ENCODE measurements at places on chromosomes 5 and 9. TPM values are rescaled to one million over a fixed set of nuclear protein-coding genes. Genes with fewer than 3 reads are reported as not detected.
A peak's percentile ranks its signal among the peaks of the same experiment; 100 is the strongest.

The ZNF454 gene
- polyA plus RNA-seq = 0.59 TPM

- H3K4me3 ChIP-seq = no peak overlapping the region
- DNase-seq = no peak
- H3K36me3 ChIP-seq = peaks cover 2% of the 10 kb centered on the region
- no peak overlapping the region for H3K27ac ChIP-seq
- no peaks in the 10 kb centered on the region for H3K4me1 ChIP-seq
Measured at GRCh38 chr5:172245046-172245445, 38.5 kb downstream of the UBTD2 start.

GRCh38 chr9:121604242-121604641, 47.2 kb upstream of the DAB2IP start:
- peaks cover 10% of the 10 kb centered on the region for H3K27me3 ChIP-seq
- no peaks in the 10 kb centered on the region for H3K36me3 ChIP-seq
- DNase-seq = no peak

The FYB1 gene
- polyA plus RNA-seq = not detected

GRCh38 chr5:163345216-163345615, 92.2 kb upstream of the CCNG1 start:
- no peaks in the 10 kb centered on the region for H3K27me3 ChIP-seq
- no peak for DNase-seq
- H3K27ac ChIP-seq = no peak overlapping the region
- no peak overlapping the region for H3K4me3 ChIP-seq

The TRPM6 gene
- 0.02 TPM for polyA plus RNA-seq

DNA sequence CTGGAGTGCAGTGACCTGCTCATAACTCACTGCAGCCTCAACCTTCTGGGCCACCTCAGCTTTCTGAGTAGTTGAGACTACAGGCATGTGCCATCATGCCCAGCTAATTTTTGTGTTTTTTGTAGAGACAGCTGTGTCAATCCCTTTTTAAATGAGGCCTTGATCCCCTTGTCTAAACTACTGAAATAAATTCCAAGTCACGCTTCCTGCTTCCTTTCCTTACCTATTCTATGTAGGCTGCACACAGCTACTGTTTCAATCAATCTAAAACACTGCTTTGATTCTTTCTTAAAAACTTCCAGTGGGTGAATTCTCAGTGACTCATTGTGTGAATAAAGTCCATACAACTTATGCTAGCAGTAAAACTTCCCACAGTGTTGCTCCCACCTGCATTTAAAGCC, 2.9 kb upstream of the C7 start:
- H3K4me1 ChIP-seq = no peaks in the 10 kb centered on the region
- H3K27ac ChIP-seq = no peak overlapping the region
- peak; percentile 17 for DNase-seq
- H3K4me3 ChIP-seq = no peak overlapping the region
- H3K36me3 ChIP-seq = no peaks in the 10 kb centered on the region
- H3K27me3 ChIP-seq = no peaks in the 10 kb centered on the region

The CDH6 gene
- polyA plus RNA-seq = 45.4 TPM

- no peak overlapping the region for H3K4me3 ChIP-seq
- no peaks in the 10 kb centered on the region for H3K4me1 ChIP-seq
- H3K27me3 ChIP-seq = no peaks in the 10 kb centered on the region
- peaks cover 5% of the 10 kb centered on the region for H3K36me3 ChIP-seq
- no peak overlapping the region for H3K27ac ChIP-seq
Measured at GRCh38 chr5:134714541-134714940, 23.8 kb upstream of the CAMLG start.

- no peak overlapping the region for H3K4me3 ChIP-seq
- H3K4me1 ChIP-seq = no peaks in the 10 kb centered on the region
- no peak for DNase-seq
- H3K27me3 ChIP-seq = no peaks in the 10 kb centered on the region
Measured at GRCh38 chr9:31335529-31336234, 1048.8 kb upstream of the ACO1 start.

The CNTRL gene
- polyA plus RNA-seq = 3.8 TPM

DNA sequence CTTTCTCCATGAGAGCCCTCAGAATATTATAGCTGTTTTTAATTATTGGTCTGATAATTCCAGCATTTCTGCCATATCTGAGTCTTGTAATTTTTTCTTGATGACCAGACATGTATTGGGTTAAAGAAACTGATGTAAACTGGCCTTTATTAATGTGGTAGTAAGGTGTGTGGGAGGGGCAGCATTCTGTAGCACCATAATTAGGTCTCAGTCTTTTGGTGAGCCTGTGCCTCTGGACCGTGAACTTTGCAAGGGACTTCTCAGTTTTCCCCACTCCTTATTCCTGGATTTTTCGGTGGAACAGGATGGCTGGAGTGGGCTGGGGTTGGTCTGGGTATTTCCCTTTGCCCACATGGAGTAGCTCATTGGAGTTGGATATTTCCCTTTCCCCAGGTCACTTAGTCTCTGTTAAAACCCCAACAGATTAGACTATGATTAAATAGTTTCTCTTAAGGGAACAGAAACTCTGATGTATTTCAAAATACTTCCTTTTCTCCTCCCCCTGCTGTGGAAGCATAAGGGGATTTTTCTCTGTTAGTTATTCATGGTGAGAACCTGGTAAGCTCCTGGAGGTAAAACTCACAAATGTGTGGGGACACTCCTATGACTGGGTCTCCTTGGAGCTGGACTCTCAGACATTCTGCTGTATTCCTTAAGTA, 52.4 kb downstream of the FSD1L start:
- no peaks in the 10 kb centered on the region for H3K36me3 ChIP-seq
- no peak for DNase-seq
- H3K4me1 ChIP-seq = no peaks in the 10 kb centered on the region
- no peaks in the 10 kb centered on the region for H3K27me3 ChIP-seq

The PCDHGB5 gene
- 19.6 TPM for polyA plus RNA-seq

DNA sequence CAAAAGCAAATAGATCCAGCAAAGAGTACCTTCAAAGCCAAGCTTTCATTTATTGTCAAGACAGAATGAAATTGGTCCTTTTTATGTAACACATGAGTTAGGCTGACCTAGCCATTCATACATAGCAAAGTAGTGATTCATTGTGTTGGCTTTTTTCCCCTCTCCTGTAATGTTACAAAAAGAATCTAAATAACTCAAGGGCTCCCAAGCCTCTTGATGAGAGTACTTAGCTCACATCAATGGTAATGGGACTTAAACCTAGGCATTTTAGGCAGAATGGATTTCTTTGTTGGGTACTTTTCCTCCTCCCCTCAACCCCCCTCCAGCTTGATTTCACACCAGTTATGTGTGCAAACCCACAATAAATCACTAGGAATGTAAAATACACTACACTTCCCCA, 123.7 kb downstream of the EBF1 start:
- no peak overlapping the region for H3K4me3 ChIP-seq
- no peaks in the 10 kb centered on the region for H3K27me3 ChIP-seq
- DNase-seq = peak; percentile 86
- H3K4me1 ChIP-seq = peaks cover 17% of the 10 kb centered on the region
- no peak overlapping the region for H3K27ac ChIP-seq

- no peak overlapping the region for H3K27ac ChIP-seq
- H3K27me3 ChIP-seq = no peaks in the 10 kb centered on the region
- no peak for DNase-seq
- H3K36me3 ChIP-seq = no peaks in the 10 kb centered on the region
- no peak overlapping the region for H3K4me3 ChIP-seq
Measured at GRCh38 chr9:98418578-98419259, 163.3 kb upstream of the TBC1D2 start.

GRCh38 chr9:12703996-12704395, 10.8 kb downstream of the TYRP1 start:
- no peaks in the 10 kb centered on the region for H3K27me3 ChIP-seq
- no peak overlapping the region for H3K27ac ChIP-seq
- H3K36me3 ChIP-seq = no peaks in the 10 kb centered on the region
- H3K4me1 ChIP-seq = peaks cover 2% of the 10 kb centered on the region
- DNase-seq = no peak

GRCh38 chr5:21680196-21680595, 1172.9 kb downstream of the CDH12 start:
- H3K27ac ChIP-seq = no peak overlapping the region
- peak; percentile 96 for DNase-seq
- H3K27me3 ChIP-seq = no peaks in the 10 kb centered on the region
- H3K4me1 ChIP-seq = no peaks in the 10 kb centered on the region
- no peak overlapping the region for H3K4me3 ChIP-seq

- DNase-seq = no peak
- H3K27ac ChIP-seq = no peak overlapping the region
- no peak overlapping the region for H3K4me3 ChIP-seq
- H3K27me3 ChIP-seq = peaks cover 4% of the 10 kb centered on the region
- H3K36me3 ChIP-seq = no peaks in the 10 kb centered on the region
Measured at GRCh38 chr5:72046106-72046505, 61.2 kb upstream of the MAP1B start.

The IL13 gene
- not detected for polyA plus RNA-seq

DNA sequence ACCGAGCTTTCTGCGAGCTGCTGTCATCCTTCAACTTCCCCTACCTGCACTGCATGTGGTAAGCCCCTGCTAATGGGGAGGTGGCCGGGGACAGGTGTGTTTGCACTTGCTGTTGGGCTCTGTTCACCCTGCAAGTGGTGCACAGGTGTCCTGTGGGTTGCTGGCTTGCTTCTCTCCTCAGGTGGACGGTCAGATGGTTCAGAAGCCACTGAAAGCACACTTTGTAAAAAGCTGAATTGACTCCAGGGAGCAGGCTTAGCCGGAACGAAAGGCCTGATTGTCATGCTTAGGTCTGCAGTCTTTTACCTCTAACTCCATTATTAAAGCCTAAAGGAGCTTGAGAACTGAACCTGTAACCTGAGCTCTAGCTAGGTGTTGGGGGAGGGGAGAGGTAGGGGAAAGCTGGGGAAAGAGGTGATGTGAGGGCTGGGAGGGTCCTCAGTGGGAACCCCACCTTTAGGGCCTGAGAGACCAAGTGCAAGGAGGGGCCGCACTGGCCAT, 37.6 kb downstream of the ACER2 start:
- H3K27me3 ChIP-seq = no peaks in the 10 kb centered on the region
- H3K36me3 ChIP-seq = no peaks in the 10 kb centered on the region
- H3K4me3 ChIP-seq = no peak overlapping the region
- no peak for DNase-seq
- no peak overlapping the region for H3K27ac ChIP-seq

The SGTB gene
- polyA plus RNA-seq = 15.5 TPM

DNA sequence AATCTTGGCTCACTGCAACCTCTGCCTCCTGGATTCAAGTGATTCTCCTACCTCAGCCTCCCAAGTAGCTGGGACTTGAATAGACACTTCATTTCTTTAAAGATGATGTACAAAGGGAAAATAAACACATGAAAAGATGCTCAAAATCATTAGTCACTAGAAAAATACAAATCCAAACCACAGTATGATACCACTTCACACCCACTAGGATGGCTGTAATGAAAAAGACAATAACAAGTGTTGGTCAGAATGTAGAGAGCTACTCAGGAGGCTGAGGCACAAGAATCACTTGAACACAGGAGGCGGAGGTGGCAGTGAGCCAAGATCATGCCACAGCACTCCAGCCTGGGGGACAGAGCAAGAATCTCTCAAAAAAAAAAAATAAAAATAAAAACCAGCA, 13.0 kb downstream of the F2RL2 start:
- no peaks in the 10 kb centered on the region for H3K27me3 ChIP-seq
- no peak overlapping the region for H3K27ac ChIP-seq
- H3K36me3 ChIP-seq = no peaks in the 10 kb centered on the region
- peaks cover 10% of the 10 kb centered on the region for H3K4me1 ChIP-seq
- peak; percentile 36 for DNase-seq
- H3K4me3 ChIP-seq = no peak overlapping the region

The ANKDD1B gene
- 0.03 TPM for polyA plus RNA-seq

The BBLN gene
- 23.8 TPM for polyA plus RNA-seq

- no peaks in the 10 kb centered on the region for H3K36me3 ChIP-seq
- no peaks in the 10 kb centered on the region for H3K4me1 ChIP-seq
- no peak overlapping the region for H3K27ac ChIP-seq
- no peaks in the 10 kb centered on the region for H3K27me3 ChIP-seq
Measured at GRCh38 chr5:151456321-151456940, 9.0 kb downstream of the SLC36A1 start.

The LCN12 gene
- polyA plus RNA-seq = 0.02 TPM

- H3K36me3 ChIP-seq = no peaks in the 10 kb centered on the region
- no peak overlapping the region for H3K27ac ChIP-seq
- no peaks in the 10 kb centered on the region for H3K4me1 ChIP-seq
- no peaks in the 10 kb centered on the region for H3K27me3 ChIP-seq
- no peak overlapping the region for H3K4me3 ChIP-seq
Measured at GRCh38 chr5:94248175-94248875, 370.1 kb downstream of the KIAA0825 start.

DNA sequence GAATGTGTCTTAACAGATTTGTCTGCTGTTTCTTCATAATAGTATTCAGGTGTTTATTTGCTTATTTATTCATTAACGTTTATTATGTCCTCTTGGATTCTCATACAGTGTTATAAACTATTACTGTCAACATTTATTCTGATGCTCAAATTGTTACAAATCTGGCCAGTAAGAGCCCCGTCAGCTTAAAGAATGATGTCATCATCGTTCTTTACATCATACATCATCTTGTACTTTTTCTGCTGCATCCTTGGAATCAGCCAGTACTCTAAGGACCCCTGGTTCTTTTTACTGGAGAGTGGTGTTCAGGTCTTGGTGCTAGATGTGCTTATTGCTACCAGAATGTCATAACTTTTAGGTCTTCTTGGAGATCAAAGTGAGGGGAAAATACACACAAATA, 86.6 kb downstream of the SH3GL2 start:
- no peaks in the 10 kb centered on the region for H3K36me3 ChIP-seq
- H3K4me3 ChIP-seq = no peak overlapping the region
- H3K27me3 ChIP-seq = no peaks in the 10 kb centered on the region
- H3K4me1 ChIP-seq = no peaks in the 10 kb centered on the region

The DRD1 gene
- polyA plus RNA-seq = 0.19 TPM

DNA sequence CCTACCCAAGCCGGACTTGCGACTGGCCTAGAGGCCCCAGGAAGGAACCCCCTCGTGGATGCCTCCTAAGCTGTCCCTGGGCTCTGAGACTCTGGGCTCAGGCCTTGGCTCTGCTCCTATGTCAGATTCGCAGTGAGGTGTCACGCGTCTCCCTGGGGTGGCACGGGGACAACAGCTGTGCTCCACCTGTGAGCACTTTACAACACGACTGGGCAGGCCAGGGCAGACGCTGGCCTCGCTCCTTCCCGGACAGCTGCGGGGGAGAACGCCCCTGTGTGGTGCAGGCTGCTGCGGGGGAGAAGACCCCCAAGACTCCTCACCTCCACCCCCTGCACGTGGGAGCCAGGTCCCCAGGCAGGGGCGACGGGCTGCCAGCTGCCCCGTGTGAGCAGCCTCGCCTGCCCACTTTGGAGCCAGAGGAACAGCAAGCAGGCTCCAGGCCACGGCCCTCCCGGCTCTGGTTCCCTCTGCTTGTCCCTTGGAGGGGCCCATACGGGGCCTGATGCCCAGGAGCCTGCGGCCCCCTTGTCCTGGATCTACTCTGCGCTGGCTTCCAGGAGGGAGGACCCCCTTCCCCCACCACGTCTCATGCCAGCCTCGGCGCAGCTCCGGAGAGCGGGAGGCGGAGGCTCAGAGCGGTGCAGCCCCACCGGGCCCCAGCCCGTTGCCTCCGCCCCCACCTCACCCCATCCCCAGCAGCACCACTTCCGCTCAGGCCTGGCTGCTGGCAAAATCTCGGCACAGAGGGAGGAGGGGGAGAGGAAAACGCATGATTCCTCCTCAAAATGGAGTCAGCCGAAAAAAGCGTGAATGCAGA, 36.0 kb downstream of the SARDH start:
- DNase-seq = peak; percentile 42
- H3K27ac ChIP-seq = no peak overlapping the region
- no peaks in the 10 kb centered on the region for H3K36me3 ChIP-seq
- peaks cover 6% of the 10 kb centered on the region for H3K27me3 ChIP-seq
- H3K4me3 ChIP-seq = no peak overlapping the region
- peaks cover 3% of the 10 kb centered on the region for H3K4me1 ChIP-seq

The SLIT3 gene
- 1.6 TPM for polyA plus RNA-seq

The ESM1 gene
- 0.50 TPM for polyA plus RNA-seq
